H7 (cell line): ENCODE measurements at places on chromosomes 6 and 20.

DNA sequence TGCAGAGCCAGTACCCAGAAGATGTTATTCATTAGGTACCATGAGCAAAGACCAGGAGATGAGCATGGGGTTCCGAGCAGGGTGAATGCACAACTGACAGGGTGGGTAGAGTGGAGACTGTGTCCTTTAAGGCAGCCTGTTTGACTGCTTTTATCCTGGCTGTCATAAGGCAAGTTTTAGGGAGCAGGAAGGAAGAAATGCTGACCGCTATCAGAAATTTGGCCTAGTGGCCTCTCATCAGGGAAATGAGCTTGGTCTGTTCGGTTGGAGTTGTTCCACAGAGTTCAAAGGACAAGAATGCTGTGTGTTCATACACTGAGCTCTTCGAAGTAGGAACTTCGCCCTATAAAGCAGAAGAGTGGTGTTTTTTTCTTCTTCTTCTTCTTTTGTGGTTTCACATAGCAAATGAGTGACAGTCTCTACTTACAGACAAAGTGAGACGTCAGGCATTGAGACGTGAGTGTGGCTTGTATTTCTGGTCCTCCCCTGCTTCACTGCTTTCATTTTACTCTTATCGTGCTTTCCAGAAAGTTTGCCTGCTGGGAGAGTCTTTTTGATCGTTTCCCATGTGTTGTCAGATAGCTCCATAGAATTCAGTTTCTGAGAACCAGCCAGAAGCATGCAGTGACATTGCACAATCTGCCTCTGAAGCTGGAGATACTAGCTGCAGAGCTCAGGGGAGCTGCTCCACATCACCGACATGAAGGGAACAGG, at the start of gene CASS4:
Gene CASS4 (plus strand): TSS at position 502 of the 714 bp plus-strand sequence. CDS start 199 bp downstream, at position 701.
- no peak for DNase-seq

GRCh38 chr6:305371-306206, 13.3 kb downstream of the DUSP22 start:
- DNase-seq: no peak

DNA sequence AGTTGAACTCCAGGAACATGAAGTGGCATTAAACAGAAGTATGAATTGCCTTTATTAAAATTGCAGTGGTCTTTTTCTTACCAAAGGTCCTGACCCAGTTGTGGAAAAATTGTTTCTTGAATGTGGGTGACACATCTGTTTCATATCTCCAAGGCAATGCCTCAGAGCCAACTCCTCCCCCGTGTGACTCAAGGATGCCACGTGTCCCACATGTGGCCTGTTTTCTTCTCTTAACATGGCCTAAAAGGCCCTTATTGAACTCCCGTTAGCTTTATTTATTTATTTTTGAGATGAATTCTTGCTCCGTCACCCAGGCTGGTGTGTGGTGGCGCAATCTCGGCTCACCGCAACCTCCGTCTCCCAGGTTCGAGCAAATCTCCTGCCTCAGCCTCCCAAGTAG, 128.4 kb upstream of the ESR1 start:
- DNase-seq: no peak

GRCh38 chr20:38782275-38782674, 23.2 kb upstream of the PPP1R16B start:
- DNase-seq: no peak

GRCh38 chr6:89536231-89536630, 102.3 kb downstream of the LYRM2 start:
- peak; percentile 58 for DNase-seq

DNA sequence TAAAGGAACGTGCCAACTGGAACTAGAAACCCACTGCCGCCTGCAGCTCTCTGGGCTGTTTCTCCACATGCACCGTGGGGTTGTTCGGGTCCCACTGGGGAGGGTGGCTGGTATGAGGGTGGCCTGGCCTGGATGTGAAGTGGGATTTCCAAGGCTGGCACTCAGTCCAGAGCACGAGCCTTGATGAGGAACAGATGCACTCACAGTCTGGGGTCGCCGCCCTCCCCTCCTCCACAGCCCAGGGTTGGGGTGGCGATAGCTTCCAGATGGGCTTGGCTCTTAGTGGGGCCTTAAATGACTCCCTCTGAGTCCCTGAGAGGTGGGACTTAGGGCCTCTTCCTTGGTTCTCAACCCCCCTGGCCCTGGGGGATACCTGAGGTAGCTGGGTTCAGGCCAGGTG, 30.7 kb upstream of the ANGPT4 start:
- DNase-seq: no peak

DNA sequence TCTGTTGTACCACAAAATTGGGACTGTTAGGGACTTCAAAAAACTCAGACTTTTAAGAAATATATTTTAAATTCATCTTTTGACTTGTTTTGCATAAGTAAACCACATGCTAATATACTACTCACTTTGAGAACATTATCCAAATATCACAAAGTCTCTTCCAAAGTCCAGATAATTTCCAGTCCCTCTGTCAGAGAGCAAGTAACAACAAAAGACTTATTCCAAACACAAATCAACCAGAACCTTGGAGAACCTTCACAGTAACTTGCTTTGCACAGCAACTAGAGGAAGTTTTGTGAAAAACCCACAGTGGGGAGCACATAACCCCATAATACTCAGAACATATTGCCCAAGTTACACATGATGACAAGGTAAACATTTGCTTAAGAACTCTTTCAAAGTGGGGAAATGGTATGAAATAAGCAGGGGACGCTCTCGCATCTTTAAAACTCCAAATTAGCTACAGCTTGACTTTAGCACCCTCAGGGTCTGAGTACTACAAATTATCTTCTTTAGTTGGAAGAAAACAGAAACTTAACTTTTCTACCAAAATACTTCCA, 37.8 kb downstream of the CENPW start:
- DNase-seq: no peak

- DNase-seq: no peak
These were observed 55.8 kb downstream of the SULF2 start for GRCh38 chr20:47729472-47729871.

- DNase-seq: no peak
These were observed 243.1 kb downstream of the DLL1 start for GRCh38 chr6:170047823-170048222.

- DNase-seq: no peak
These were observed 527.8 kb downstream of the RFPL4B start for GRCh38 chr6:112874881-112875280.

DNA sequence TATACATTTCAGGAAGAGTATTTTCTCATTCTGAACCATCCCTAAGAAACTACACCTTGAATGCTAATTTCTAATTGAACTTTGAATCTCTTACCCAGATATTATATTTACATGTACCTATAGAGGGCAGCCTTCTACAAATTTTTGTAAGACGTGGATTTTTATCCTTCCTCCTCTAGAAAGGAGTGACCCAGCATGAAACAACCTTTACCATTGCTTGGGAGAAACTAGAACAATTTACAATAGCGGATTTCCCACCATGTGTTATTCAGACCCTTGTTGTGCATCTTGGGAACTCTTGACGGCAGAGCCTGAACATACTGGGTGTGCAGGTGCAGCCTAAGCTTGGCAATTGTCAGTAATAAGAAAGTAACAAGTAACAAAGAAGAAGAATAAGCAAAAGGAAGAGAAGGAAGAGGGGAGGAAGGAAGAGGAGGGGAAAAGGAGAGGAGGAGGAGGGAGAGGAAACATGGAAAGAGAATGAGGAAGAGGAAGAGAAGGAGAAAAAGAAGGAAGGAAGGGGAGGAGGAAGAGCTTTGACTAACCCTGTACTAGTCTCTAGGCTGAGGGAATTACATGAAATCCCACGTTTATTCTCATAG, 10.8 kb upstream of the TAAR1 start:
- DNase-seq: peak; percentile 16

DNA sequence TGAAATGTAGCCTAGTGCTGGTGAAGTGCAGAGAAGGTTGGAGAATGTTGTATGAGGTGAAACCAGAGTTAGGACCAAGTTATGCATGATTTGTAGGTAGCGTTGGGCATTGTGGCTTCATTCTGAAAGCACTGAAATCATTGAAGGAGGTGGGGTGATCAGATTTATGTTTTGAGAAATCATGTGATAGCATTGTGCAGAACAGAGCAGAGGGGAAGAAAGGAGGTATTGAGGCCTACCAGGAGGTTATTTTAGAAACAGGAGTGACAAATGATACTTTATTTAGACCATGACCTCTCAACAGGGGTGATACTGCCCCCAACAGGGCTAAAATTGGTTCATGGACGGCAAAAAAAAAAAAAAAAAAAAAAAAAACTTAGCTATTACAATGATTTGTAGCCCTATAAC, 15.6 kb upstream of the HMGN3 start:
- DNase-seq: peak; percentile 20

- DNase-seq: peak; percentile 22
These were observed 78.6 kb downstream of the RCAN2 start for GRCh38 chr6:46412662-46413061.

GRCh38 chr6:158803733-158804143, 15.4 kb downstream of the EZR start:
- DNase-seq: no peak

GRCh38 chr6:9943986-9944385, 470.9 kb downstream of the TFAP2A start:
- no peak for DNase-seq

- DNase-seq: no peak
These were observed 704.8 kb upstream of the SLC35B3 start for GRCh38 chr6:9140172-9140571.

- no peak for DNase-seq
These were observed 309.0 kb upstream of the PTCHD4 start for GRCh38 chr6:48419992-48420391.

- DNase-seq: no peak
These were observed 49.3 kb upstream of the E2F3 start for GRCh38 chr6:20352346-20352745.

- DNase-seq: no peak
These were observed 4.5 kb upstream of the INSM1 start for GRCh38 chr20:20363434-20363798.

- no peak for DNase-seq
These were observed 232.8 kb downstream of the RNGTT start for GRCh38 chr6:88730611-88731011.

DNA sequence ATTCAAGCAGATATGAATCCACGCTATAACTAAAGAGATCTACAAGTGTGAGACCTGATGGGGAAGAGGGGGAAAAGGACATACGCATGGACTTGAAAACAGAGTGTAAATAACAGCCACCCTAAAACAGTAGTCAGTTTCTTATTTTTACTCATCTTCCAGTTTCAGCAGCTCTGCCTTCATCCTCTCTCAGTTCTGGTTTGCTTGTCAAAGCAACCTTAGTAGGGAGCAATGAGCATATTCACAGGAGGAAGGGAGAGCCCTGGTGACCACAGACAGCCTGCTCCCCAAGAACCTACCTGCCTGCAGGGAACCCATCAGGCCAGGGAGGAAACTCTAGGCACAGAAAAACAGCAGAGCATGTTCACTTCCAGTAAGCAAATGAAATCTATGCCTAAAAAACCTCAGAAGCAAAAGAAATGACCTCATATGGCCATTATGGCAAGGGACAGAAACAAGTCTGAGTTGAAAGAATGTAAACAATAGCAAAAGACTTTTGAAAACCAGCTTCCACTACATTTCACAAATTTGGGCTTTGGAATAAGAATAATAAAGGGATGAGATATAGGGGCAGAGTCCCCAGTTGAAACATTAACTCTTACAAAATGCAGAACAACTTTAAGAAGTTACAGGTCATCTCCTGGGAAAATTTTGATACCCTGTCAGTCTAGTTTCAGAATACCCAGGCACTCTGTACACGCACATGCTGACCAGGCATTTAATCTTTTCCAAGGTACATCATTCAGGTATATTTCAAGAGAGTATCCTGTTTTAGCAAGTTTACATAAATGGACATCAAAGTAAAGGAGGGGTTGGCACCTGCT, 120.8 kb upstream of the BCLAF1 start:
- no peak for DNase-seq

- no peak for DNase-seq
These were observed 42.9 kb downstream of the ZFAND3 start for GRCh38 chr6:37862430-37862829.

DNA sequence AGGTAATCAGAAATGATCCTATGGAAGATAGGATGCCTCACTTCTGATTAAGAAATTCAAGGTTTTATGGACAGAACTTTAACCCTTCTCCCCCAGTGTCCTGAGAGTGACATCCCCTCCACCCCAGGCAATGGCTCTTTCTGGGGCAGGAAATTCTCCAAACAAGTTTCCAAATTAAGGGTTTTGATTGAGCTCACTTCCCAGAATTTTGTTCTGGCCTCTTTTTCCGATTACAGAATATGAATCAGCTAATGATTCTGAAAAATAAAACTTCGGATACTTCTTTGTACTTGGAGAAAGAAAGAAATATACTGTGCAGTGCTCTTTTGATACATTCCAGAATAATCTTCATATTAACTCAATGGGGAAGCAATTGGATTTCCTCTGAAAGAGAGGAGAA, 32.8 kb upstream of the TASP1 start:
- no peak for DNase-seq

- no peak for DNase-seq
These were observed 23.2 kb upstream of the SAMHD1 start for GRCh38 chr20:36974660-36975059.

DNA sequence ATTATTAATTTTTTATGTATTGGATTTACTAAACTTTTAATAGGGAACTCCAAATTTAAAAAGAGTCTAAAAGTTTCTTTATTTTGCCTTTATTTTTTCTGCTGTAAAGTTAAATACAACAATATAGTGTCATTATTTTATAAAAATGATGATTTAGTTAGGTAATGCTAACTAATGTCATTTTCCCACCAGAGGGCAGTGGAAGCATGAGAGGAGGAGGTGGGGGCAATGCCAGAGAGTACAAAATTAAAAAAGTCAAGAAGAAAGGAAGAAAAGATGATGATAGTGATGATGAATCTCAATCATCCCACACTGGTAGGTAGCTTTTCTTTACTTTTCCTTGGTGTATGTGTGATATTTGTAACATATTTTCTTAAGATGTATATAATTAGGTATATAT, 20.2 kb upstream of the FHL5 start:
- DNase-seq: peak; percentile 2

DNA sequence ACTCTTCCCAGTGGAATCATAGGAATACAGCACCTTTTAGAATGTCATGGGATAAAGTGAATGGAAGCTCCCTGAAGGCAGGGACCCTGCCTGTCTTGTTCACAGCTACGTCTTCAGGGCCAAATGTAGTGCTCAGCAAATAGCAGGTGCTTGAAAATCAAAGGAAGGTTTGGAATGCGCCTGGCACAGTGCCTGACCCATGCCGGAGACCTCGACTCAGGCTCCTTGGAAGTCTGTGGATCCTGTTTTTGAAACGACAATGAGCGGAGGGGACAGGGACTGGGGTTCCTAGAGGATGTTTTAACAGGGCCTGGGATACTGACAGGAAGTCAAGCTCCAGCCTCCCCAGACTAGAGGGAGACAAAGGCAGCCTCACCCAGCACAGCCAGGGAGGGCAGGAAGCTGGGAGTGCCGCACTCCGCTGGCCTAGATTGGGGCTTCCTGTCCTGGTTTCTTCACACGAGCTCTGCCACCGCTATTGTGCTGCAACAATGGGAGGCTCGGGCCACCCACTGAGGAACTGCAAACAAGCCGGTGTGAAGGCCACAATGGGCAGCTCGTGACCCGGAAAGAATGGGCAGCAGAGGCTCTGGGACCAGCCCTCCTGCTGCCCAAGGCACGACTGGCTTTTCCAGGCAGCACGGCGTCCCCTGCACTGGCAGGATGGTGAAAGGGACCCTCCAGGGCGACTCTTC, 76.7 kb downstream of the PREX1 start:
- DNase-seq: peak; percentile 91

GRCh38 chr20:63947638-63948456, 8.4 kb downstream of the UCKL1 start:
- DNase-seq: no peak
